ENCODE measurements at places on chromosomes 11 and 22.

DNA sequence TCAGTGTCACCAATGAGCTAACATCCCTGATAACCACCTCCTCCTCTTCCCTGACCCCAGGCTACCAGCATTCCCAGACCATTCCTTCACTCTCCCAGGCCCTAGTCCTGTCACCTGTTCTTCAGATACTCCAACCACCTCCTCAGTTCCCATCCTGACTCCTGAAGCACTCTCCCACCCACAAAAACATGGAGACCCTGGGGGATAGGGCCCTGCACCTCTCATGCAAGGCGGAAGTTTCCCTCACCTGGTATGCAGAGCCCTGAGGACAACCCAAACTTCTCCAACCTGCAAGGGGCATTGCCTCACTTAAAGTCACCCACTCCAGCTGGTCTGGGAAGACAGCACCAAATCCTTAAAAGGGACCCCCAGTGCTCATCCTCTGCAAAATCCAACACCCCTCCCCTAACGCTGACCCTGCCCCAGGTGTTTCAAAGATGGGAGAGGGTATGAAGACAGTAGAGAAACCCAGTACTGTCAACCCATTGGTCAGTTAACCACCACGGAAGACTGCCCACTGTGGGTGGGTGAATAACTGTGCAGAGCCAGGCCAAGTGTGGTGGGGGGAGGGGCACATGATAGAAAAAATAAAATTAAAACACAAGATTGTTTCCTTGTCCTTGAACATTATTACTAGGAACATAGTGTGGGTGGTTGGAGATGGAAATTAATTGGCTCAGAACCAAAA, 1.4 kb downstream of the TNKS1BP1 start:
- no peak for DNase-seq

- no peak for DNase-seq
These were observed 10.3 kb downstream of the PIK3C2A start for GRCh38 chr11:17197431-17197898.

GRCh38 chr11:130775306-130776060, 140.8 kb downstream of the SNX19 start:
- DNase-seq, result no peak

DNA sequence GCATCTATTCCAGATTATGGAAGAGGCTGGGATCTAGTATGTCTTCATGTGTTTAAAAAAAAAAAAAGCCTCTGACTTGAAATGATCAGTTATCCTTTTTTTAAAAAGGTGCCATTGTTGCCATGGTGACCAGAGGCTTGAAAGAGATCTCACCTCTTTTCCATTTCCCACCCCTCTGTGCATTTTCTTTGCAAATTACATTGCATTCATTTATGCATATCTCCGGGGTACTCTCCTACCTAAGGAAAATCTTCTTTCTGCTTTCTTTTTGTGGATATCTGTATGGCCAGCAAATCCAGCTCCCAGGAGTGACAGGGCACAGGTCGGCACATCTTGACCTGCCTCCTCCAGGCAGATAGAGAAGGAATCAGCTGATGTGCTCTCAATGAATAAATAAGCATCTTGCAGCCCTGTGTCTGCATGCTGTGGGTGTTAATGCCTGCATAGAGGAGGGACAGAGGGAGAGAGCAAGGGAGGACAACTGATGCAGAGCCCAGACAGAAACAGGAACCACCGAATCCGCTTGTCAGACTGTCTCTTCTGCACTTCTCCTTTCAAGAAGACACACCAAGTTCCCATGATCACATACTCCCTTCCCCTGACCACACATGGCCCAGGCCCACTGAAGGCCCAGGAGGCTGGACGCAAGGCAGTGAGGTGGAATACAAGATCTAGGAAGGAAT, 50.9 kb downstream of the CWC15 start:
- peak; percentile 36 for DNase-seq

Measured in putamen (tissue), 1 donor.